Amniotic epithelial cell (primary cell): ENCODE measurements at places on chromosomes 5 and 9.
A peak's percentile ranks its signal among the peaks of the same experiment; 100 is the strongest.

DNA sequence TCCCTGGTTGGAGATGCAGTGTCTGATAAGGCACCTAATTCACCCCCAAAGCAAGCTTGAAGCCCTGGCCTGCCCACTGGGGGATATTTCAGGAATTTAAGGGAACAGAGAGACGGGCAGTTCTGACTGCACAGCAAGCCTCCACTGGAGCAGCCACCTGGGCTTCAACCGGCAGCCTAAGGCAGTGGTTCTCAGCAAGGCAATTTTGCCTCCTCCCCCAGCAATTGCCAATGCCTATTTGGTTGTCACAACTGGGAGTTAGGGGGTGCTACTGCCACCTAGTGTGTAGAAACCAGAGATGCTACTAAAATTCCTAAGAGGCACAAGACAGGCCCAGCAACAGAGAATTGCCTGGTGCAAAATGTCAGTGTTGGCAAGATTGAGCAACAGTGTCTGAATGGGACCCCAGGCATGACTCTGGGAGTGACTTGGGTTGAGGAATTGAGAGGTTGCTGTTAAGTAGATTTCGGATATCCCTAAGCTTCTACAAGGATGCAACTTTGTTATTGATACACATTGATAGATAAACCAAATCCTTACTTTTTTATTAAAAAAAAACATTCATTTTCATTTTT, 58.7 kb upstream of the CTSL start:
- peak; percentile 48 for DNase-seq

- no peak for DNase-seq
Observed at GRCh38 chr5:135951257-135951656, 3.5 kb downstream of the LECT2 start.

GRCh38 chr5:9056046-9056445, 489.8 kb downstream of the SEMA5A start:
- no peak for DNase-seq

DNA sequence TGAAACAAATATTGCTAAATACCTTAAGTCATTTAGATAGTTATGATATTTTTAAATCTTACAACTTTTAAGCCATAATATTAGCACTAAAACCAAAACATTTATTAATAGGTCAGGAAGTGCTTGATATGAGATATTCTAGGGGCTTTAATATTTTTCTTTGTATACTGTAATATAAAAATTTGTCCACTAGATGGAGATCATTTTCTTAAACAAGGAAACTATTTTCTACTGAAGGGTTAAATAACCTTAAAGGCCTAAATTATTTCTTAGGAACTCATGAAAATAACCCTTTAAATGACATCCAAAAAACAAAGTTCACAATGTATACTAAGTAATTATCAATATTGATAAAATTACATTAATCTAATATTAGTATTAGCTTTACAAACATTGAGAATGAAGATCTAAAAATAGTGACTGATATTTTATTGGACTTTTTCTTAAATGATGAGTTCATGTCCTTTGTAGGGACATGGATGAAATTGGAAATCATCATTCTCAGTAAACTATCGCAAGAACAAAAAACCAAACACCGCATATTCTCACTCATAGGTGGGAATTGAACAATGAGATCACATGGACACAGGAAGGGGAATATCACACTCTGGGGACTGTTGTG, 635.7 kb downstream of the RAB3C start:
- no peak for DNase-seq

DNA sequence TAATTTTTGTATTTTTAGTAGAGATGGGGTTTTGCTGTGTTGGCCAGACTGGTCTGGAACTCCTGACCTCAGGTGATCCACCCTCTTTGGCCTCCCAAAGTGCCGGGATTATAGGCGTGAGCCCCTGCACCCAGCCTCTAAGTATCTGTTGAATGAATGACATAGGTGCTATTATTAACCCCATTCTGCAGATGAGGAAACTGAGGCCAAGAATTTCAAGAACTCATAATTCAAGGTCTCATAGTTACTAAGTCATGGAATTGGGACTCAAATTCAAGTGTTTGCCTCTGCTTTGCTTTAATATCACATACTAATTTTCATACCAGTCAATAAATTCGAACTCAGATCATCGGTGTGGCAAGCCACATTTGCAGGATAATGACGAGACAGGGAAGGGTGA, 1.9 kb downstream of the KIF20A start:
- DNase-seq = no peak

GRCh38 chr9:125854553-125855275, 107.5 kb downstream of the PBX3 start:
- peak; percentile 78 for DNase-seq

DNA sequence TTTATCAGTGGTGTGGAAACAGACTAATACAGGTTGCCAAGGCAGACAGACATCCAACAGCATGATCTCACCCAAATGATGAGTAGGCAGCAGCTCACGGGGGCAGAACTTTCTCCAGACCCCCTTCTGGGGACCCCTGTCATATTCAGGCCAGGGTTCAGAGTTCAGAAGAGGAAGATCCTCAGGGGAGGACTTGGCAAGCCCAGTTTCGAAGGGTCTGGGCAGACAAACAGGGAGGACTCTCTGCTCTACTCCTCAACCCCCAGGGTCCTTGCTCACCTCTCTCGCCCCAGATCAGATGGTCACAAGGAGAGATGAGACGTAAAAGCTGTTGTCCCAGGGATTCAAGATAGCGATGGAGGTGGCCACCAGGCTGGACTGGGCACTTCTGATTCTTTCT, 215.1 kb upstream of the MVB12B start:
- DNase-seq = no peak

DNA sequence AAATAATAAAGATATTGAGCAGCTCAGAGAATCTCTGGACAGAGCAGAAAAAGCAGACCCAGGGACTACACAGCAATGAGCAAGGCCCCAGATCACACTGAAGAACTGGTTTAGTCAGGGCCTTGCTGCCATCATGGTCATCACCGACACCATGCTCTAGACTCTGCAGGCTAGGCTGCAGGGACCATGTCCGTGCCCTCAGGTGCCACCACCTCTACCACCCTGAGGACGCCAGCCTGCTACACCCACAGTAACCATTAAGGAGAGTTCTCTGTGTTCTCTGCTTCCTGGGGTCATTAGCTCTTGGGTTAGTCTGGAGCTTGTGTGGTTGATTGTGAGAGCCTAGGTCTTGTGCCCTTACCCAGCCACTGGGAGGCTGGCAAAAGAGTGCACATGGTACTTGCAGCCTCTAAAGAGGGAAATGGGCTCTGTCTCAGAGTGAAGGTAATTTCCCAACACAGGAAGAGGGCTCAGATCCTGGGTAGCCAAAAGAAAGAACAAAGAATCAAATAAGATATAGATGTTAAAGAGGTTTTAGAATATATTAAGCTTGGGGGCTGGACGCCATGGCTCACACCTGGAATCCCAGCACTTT, 31.9 kb upstream of the JADE2 start:
- DNase-seq = no peak

DNA sequence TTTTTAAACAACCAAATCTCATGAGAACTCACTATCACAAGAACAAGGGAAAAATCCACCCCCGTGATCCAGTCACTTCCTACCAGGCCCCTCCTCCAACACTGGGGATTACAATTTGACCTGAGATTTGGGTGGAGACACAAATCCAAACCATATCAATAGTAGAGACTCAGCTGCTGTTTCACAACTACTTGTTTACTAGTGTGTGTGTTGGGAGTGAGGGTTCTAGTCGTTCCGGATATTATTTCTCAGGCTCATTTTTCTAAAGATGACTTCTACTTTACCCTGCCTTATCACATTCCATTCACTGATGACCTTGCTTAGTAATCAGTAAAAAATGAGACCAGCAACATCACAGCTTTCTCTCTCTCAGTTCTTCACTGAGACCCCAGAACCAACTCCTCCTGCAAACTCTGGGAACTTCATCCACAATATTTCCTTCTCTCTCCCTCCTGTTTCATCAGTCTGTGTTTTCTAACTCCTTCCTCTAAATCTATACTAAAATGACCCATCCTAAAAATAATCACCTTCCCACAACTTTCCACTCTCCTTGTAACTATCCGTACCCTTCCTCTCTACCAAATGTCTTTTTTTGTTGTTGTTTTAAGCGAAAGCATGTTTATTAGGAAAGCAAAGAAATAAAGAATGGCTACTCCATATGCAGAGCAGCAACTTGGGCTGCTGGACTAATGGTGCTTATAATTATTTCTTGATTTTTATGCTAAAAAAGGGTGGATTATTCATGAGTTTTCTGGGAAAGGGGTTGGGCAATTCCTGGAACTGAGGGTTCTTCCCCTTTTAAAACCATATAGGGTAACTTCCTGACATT, 121.5 kb upstream of the SPRY4 start:
- peak; percentile 98 for DNase-seq

DNA sequence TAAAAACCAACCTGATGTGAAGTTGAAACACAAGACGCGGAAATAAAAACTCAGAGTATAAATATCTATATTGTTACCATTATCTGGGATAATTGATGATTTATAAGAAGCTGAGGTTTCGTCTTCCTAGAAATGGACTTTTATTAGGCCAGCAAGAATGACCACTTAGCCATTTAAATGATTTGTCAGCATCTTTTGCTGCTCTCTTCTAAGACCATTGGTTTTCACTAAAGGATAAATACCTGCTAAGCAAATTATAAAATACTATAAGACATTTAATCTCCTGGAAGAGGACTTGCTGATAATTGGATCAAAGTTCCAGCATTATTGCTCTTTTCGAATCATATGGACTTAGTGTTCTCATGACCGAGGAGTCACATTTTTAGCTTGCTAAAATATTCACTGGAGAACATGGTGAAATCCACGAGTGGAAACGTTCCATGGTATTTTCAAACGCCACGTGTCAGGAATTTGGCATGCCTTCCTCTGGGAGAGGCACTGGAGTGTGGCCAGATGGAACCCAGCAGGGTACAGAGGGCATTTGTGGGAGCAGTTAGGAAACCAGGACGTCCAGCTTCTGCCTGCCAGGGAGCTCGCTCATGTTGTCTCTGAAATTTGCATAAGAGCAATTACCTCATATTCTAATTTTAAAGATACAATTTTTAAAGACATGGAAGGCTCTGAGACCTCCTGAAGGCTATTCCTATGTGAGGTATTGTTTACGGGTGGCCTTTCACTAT, 43.1 kb downstream of the TNFAIP8 start:
- DNase-seq = peak; percentile 55

DNA sequence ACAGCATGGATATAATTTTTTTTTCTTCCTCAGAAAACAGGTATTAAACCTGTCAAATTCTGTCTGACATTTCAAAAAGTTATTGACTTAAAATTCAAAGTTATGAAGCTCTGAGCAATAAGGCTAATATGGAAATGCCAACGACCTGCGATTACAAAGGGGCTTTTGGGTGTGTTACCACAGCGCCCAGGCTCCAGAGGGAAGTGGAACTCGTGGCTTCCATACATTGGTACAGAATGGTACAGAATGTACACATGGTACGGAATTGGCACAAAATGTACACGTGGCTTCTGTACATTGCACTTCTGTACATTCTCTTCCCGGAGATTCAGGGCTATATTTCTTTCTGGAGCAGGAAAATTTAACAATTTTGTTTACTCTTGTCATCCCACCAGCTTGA, 225.1 kb upstream of the TBCA start:
- DNase-seq = no peak

DNA sequence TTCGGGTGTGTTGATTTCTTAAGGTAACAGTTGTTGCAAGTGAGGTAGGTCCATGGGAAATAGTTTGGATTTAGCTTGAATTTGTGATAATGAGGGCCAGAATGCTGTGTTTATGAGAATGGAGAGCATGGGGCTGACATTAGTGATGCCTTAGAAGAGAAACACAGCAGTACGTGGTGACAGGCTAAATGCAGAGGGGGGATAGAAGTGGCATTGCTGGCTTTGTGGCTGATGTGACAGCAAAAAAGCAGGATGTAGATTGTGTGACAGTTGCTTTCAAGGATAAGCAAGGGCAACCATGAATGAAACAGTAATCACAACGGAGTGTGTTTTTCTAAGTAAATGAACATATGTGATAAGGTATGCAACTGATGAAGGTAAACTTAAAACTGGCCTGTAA, 103.4 kb upstream of the SGCD start:
- DNase-seq = no peak

- no peak for DNase-seq
Observed at GRCh38 chr5:157993201-157993600, 134.3 kb upstream of the CLINT1 start.

DNA sequence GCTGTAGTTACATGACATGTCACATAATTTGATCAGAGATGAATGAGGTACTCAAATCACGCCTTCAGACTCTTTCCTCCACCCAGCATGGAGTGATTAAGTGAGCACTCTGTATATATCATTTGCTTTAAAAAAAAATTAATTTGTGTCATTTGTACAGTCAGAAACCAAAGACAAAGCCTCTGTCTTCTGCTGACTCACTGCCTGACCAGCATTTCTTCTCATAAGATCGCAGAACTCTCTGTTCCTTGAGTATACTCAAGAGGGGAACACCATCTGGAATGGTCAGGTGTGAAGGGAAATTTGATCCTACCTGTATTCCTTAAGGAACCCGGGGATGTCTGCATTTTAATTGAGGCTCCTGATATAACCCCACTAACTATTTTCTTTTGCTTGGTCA, 254.4 kb downstream of the FAM114A2 start:
- DNase-seq = peak; percentile 33

- DNase-seq = no peak
Observed at GRCh38 chr5:141617128-141617527, 1.7 kb downstream of the DIAPH1 start.

DNA sequence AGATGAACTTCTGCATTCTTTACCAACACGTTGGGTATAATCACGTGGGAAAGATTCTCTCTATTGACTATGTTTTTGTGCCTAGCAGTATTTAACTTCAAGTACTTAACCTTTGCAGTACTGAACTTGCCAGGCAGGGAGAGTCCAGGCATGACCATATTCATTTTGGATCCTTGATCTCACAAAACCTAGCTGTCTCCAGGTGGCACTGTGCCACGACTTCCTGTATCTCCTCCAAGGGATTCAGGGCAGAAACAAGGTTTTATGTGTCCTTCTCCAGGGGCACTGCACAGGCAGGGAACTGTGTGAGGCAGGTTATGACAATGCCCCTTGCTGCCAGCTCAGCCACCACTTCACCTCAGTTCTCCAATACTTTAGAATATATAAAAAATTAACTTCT, 11.7 kb upstream of the IFNA5 start:
- DNase-seq = no peak

GRCh38 chr9:133877967-133878366, 114.2 kb downstream of the VAV2 start:
- no peak for DNase-seq

GRCh38 chr9:14652729-14653377, 40.4 kb downstream of the ZDHHC21 start:
- DNase-seq = peak; percentile 42

GRCh38 chr9:94017939-94018531, 62.9 kb upstream of the BARX1 start:
- peak; percentile 77 for DNase-seq
